Activated naive CD4-positive, alpha-beta T cell treated with anti-CD3 and anti-CD28 coated beads, Interleukin-2, amount 10 ng/mL, durations not matched to agents 7 days and 5 days (primary cell): ENCODE measurements at places on chromosomes 2 and 18.

DNA sequence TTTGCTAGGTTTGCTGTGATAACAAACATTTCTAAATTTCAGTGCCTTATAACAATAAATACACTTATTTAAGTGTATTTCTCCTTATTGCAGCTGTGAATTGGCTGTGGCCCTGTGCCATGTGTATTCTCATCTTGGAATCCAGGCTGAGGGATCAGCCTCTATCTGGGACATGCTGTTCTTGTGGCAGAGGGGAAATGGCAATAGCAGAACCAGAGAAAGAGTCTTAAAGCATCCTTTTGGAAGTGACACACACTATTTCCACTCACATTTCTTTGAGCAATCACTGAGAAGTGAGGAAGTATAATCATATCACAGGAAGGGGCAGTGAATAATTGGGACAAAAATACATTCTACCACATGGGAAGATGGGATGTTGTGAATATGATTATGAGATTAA lies 66.2 kb upstream of the PROKR1 start:
- no peak overlapping the region for H3K27ac ChIP-seq
- H3K4me1 ChIP-seq = no peaks in the 10 kb centered on the region
- no peaks in the 10 kb centered on the region for H3K27me3 ChIP-seq
- H3K36me3 ChIP-seq = no peaks in the 10 kb centered on the region
- DNase-seq = no peak
- no peak overlapping the region for H3K4me3 ChIP-seq

DNA sequence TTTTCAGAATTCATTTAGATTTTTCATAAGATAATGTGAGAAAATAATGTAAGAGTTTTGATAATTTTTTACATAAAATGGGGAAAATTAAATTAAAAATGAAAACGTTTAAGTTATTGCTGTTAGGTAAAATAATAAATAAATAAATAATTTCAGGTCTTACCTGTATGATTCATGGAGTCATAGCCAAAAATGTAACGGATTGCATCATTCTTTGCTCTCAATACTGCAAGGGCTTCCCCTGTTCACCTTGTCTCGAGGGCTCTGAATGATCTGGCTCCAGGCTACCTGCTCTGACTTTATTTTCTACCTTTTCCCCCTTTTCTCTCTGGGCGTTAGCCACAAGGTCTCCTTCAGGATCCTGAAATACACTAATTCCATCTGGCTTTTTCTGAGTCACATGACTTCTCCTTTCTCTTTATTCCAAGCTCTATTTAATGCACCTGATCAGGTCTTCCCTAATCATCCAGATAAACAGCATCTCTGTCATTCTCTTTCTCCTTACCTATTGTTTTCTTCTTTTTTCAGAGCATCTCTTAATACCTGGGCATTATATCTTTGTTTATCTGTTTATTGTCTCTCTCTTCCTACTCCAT lies 30.0 kb upstream of the CFAP36 start:
- peaks cover 11% of the 10 kb centered on the region for H3K27me3 ChIP-seq
- H3K27ac ChIP-seq = no peak overlapping the region
- H3K4me1 ChIP-seq = no peaks in the 10 kb centered on the region
- DNase-seq = no peak
- H3K36me3 ChIP-seq = no peaks in the 10 kb centered on the region

DNA sequence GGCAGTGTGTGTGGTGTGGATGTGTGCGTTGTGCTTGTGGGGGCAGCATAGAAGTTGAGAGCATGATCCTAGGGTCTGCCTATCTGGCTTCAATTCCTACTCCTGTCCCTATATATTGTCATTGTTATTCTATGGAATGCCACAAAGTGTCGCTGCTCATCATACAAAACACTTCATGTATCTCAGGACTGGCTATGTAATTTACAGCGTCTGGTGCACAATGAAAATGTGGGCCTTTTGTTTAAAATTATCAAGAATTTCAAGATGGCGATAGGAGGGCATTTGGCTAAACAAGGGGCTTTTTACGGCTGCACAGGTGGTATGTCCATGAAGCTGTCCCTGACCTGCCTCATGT lies 3.4 kb downstream of the SERPINB2 start:
- DNase-seq = no peak
- no peak overlapping the region for H3K4me3 ChIP-seq
- no peaks in the 10 kb centered on the region for H3K36me3 ChIP-seq

DNA sequence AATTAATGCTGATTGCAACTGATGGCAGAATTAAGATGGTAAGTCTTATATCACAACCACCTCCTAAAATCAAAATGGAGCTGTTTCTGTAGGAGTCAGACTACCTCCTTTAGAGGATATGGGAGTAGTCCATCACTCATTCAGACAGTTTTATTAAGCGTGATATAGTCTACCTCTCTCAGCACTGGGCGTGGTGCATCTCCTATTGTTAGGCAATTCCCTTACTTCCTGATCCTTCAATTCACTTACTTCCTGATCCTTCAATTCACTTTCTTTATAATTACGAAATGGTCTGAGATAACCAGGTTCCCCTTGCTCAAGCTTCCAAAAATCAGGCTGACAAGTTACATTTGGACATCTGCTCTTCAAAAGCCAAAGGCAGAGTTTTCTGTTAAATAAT lies 31.9 kb downstream of the ATP8B1 start:
- H3K4me3 ChIP-seq = no peak overlapping the region
- H3K27me3 ChIP-seq = peaks cover 5% of the 10 kb centered on the region
- H3K27ac ChIP-seq = no peak overlapping the region
- no peaks in the 10 kb centered on the region for H3K4me1 ChIP-seq

GRCh38 chr2:99420751-99421299 lies 69.0 kb downstream of the REV1 start:
- peaks cover 43% of the 10 kb centered on the region for H3K36me3 ChIP-seq
- H3K27ac ChIP-seq = no peak overlapping the region
- no peak overlapping the region for H3K4me3 ChIP-seq
- no peaks in the 10 kb centered on the region for H3K27me3 ChIP-seq

DNA sequence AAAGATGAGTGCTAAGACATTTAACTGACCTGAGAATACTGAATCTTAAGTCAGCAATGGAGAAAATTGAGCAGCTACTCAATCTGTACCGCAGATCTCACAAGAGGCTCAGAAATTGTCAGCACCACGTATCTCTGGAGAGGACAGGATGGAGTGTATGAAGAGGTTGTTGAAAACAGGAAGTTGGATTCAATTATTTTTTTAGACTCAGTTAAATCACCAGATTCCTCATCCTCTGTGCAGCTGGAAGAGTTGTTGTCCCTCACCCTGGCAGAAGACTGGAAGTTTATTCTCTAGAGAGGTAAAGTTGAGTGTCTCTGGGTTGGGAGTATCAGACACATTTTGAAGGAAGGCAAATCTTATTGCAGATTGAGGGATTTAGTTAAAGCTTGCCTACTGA lies 114.9 kb upstream of the NT5C1B start:
- H3K36me3 ChIP-seq = no peaks in the 10 kb centered on the region
- no peaks in the 10 kb centered on the region for H3K27me3 ChIP-seq
- no peak overlapping the region for H3K27ac ChIP-seq
- H3K4me1 ChIP-seq = no peaks in the 10 kb centered on the region

DNA sequence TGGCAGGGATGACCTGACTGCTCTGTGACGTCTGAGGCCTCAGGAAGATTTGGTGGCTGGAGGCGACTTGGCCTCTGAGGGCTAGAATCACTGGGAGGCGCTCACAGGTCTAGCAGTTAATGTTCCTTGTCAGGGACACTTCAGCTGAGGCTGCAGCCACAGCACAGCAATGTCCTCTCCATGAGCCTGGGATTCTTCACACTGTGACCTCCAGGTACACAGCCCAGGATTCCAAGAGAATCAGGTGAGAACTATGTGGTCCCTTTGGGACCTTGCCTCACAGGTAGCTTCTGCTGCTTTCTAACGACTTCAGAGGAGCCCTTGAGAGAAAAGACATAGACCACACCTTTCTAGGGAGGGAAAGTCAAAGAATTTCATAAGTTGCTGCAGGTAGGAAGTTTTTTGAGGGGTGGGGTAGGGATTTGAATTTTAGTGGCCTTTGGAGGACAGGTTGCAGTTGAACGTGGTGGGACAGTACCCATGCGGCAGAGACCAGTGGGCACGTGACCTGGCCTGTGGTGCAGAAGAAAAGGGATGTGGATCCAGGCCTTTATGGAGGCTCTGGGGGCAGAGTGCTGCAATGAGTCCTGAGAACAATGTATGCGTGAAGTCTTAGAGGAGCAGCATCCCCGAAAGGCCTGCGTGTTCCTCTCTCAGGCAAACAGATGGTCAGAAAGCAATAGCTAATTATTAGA lies 86.2 kb downstream of the LYPD1 start:
- no peak for DNase-seq
- H3K27me3 ChIP-seq = no peaks in the 10 kb centered on the region
- no peaks in the 10 kb centered on the region for H3K4me1 ChIP-seq

DNA sequence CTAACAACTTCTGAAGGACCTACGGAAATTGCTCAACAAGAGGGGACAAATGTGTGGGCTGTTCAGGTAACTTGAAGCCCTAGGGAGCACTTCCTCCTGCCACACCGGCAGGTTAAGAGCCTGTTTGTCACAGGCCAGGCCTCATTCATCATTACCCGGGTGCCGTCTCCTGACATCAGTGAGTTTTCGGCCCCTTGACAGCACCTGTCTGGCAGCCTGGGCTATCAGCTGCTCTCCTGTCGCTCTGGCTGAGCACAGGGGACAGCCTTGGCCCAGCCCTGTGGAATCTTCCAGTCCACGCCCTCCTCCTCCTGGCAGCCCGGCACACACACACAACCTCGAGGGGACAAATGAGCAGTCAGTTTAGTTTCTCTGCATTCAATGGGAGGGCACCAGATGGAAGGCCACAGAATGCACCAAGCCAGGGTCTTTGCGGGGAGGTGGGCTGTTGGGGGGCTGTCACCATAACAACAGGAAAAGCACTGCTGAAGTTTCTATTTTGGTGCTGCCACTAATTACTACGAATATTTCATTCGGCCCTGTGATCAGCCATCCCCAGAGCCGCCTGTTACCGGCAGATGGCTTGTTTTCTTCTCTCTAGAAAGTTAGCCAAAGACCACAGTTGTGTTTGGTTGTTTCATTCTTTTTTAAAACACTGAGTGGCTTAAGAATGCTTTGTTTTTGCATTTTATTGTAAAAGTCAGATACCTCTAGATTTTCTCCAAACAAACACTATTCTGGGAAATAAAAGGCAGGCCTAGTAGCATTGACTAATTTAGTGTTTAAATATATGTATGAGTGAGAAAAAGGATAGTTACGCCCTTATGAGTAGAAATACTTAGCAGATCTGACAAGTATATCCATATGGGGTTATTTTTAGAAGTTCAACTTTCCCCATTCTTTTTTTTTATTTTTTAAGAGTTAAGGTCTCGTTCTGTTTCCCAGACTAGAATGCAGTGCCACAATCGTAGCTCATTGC lies 189.9 kb upstream of the NDUFV2 start:
- no peak overlapping the region for H3K4me3 ChIP-seq
- H3K27me3 ChIP-seq = peaks cover 4% of the 10 kb centered on the region
- no peak overlapping the region for H3K27ac ChIP-seq
- peaks cover 14% of the 10 kb centered on the region for H3K4me1 ChIP-seq
- no peaks in the 10 kb centered on the region for H3K36me3 ChIP-seq

GRCh38 chr2:240886023-240886565 lies 9.9 kb downstream of the MAB21L4 start:
- no peaks in the 10 kb centered on the region for H3K27me3 ChIP-seq
- no peak for DNase-seq
- no peaks in the 10 kb centered on the region for H3K36me3 ChIP-seq
- no peaks in the 10 kb centered on the region for H3K4me1 ChIP-seq
- H3K27ac ChIP-seq = no peak overlapping the region

GRCh38 chr2:38509314-38509946 lies 93.3 kb downstream of the HNRNPLL start:
- no peak overlapping the region for H3K4me3 ChIP-seq
- DNase-seq = no peak
- H3K27ac ChIP-seq = no peak overlapping the region
- H3K36me3 ChIP-seq = no peaks in the 10 kb centered on the region
- H3K27me3 ChIP-seq = peaks cover 41% of the 10 kb centered on the region

DNA sequence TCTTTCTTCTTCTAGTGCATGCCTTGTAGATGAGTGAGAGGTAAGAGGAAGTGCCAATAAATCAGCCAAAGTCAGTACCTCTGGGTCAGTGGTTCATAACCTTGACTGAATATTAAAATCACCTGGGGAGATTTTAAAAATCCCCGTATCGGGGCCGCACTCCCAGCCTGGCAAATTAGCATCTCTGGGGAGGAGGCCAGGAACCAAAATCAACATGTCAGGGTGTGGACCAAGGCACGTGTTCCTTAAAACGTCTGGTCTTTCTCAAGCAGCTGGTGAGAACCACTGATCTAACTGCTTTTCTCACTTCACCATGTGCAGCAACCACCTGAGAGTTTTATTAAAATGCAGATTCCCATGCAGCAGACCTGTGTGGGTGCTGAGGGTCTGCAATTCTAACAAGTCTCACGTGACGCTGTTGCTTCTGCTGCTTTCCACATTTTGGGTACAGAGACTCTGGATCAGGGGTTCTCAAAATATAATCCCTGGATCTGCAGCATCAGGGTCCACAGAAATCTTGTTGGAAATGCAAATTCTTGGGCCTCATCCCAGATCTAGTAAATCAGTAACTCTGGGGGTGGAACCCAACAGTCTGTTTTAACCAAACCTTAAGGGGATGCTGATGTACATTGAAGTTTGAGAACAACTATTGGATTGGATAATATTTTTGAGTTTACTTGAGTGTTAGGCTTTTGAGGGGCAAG lies 49.5 kb downstream of the CHST9 start:
- H3K27ac ChIP-seq = no peak overlapping the region
- no peaks in the 10 kb centered on the region for H3K27me3 ChIP-seq
- no peak overlapping the region for H3K4me3 ChIP-seq

DNA sequence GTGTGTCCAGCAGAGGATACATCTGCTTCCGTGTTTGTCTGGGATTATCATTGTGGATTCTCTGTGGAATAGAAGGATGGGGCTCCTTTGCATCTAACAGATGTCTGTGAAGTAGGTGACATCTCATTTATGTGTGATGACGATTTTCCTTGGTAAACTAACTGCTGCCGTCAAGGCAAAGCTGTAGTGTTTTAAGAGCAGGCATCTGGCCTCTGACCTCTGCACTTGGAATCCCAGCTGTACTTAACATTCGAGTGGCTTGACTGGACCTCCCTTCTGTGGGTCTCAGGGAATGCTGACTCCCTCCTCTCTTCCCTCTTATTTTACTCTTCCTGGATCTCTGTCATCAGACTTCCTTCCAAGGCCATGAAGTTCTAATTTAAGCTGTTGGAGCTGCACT lies 56.4 kb downstream of the DCDC2C start:
- no peak overlapping the region for H3K27ac ChIP-seq
- H3K4me3 ChIP-seq = no peak overlapping the region
- DNase-seq = no peak
- no peaks in the 10 kb centered on the region for H3K36me3 ChIP-seq

- H3K27me3 ChIP-seq = peaks cover 25% of the 10 kb centered on the region
- H3K36me3 ChIP-seq = peaks cover 37% of the 10 kb centered on the region
- H3K4me1 ChIP-seq = peaks cover 54% of the 10 kb centered on the region
- H3K4me3 ChIP-seq = peak overlapping the region; percentile 95
- H3K27ac ChIP-seq = peak overlapping the region; percentile 100
These were observed 1.4 kb downstream of the ARID5A start for GRCh38 chr2:96537734-96538486.

- no peak overlapping the region for H3K27ac ChIP-seq
- no peak for DNase-seq
- no peaks in the 10 kb centered on the region for H3K36me3 ChIP-seq
- no peaks in the 10 kb centered on the region for H3K4me1 ChIP-seq
These were observed 96.8 kb downstream of the GPD2 start for GRCh38 chr2:156532989-156533388.

- peak; percentile 66 for DNase-seq
- peaks cover 2% of the 10 kb centered on the region for H3K36me3 ChIP-seq
- H3K4me1 ChIP-seq = peaks cover 83% of the 10 kb centered on the region
- peak overlapping the region; percentile 76 for H3K4me3 ChIP-seq
- peaks cover 4% of the 10 kb centered on the region for H3K27me3 ChIP-seq
These were observed 57.1 kb downstream of the ZFP36L2 start for GRCh38 chr2:43169099-43169945.

- H3K27me3 ChIP-seq = peaks cover 55% of the 10 kb centered on the region
- no peaks in the 10 kb centered on the region for H3K36me3 ChIP-seq
- H3K4me1 ChIP-seq = peaks cover 42% of the 10 kb centered on the region
- H3K4me3 ChIP-seq = no peak overlapping the region
These were observed 10.2 kb upstream of the SPATA3 start for GRCh38 chr2:230985519-230986231.
